Mammary epithelial cell (primary cell): ENCODE measurements at places on chromosomes 7 and 10.

GRCh38 chr7:68958571-68958970, 639.7 kb upstream of the AUTS2 start:
- no peak for DNase-seq

DNA sequence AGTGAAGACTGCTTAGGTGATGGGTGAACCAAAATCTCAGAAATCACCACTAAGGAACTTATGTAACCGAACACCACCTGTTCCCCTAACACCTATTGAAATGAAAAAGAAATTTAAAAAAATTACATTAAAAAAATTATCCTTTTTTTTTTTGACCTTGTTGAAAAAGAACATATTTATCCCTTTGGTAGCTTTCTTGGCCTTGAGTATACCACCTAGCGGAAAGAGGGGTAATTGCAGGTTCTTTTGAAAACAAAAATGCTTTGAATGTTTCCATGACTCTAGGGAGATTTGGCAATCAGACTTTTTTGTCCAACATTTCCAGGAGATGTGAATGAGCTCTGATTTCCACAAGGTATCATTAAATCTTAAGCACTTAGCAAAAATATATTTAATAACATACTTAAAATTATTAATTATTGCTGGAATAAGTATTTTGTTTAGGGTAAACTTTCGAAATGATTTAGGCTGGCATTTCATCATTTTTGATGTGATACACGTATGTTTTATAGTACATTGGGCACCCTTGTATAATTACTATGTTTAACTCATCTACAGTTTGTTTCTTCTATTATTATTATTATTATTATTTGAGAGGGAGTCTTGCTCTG, 47.0 kb upstream of the ELMO1 start:
- peak; percentile 25 for DNase-seq

- DNase-seq = no peak
These were observed 128.5 kb upstream of the VKORC1L1 start for GRCh38 chr7:65744406-65744805.

DNA sequence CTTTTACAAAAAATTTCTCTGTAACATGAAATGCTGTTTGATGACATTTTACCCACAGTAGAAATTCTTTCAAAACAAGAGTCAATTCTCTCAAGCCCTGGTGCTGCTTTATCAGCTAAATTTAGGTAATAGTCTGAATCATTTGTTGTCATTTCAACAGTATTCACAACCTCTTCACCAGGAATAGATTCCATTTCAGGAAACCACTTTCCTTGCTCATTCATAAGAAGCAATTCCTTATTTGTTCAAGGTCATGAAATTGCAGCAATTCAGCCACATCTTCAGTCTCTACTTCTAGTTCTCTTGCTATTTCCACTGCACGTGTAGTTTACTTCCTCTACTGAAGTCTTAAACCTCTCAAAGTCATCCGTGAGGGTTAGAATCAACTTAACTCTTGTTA, 14.1 kb downstream of the STAG3 start:
- DNase-seq = no peak

DNA sequence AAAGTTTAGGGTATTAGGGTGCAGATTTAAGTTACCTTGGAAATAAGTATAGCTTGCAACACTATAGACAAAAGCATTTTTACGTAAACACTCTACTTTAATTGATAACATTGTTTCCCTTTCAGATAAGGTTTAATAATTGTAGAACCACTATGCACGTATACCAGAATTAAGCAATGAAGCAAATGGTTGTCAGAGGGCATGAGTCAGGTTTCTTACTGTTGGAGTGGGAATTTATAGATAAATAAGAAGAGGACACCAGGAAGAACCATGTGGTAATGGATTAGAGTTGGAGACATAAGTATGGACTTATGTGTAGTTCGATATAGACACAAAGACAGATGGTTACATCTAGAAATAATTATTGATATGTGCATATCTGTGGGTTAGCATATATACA, 355.6 kb downstream of the ETV1 start:
- no peak for DNase-seq

- DNase-seq = no peak
These were observed 154.1 kb upstream of the ZMIZ1 start for GRCh38 chr10:78914502-78915189.

- DNase-seq = no peak
These were observed 58.2 kb downstream of the GPR141 start for GRCh38 chr7:37741776-37742175.

DNA sequence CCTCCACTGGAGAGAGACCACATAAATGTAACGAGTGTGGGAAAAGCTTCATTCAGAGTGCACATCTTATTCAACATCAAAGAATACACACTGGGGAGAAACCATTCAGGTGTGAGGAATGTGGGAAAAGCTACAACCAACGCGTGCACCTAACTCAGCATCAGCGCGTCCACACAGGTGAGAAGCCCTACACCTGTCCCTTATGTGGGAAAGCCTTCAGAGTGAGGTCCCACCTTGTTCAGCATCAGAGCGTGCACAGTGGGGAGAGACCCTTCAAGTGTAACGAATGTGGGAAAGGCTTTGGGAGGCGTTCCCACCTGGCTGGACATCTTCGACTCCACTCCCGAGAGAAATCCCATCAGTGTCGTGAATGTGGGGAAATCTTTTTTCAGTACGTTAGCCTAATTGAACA, 20.6 kb downstream of the FAM200A start:
- no peak for DNase-seq

DNA sequence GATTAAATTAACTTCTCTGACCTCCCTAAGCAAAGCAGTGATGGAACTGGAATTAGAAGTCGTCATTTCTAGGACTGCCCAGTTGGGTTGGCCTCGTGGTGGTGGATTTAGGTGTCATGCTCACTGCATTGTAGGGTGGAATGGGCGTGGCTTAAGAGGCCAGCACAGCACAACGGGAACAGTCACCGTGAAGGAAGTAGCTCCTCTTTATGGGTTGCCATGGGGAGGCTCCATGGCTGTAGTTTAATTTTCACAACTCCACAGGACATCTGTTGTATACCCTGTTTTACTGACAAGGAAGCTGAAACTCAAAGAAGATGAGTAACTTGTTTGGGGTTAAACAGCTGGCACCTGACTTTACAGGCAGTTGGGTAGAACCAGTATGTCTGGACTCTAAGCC, 208.3 kb downstream of the CELF2 start:
- DNase-seq = no peak

- no peak for DNase-seq
These were observed 8.0 kb downstream of the SEMA3E start for GRCh38 chr7:83640731-83641537.

- DNase-seq = no peak
These were observed 30.6 kb downstream of the CFAP46 start for GRCh38 chr10:132911786-132912097.

DNA sequence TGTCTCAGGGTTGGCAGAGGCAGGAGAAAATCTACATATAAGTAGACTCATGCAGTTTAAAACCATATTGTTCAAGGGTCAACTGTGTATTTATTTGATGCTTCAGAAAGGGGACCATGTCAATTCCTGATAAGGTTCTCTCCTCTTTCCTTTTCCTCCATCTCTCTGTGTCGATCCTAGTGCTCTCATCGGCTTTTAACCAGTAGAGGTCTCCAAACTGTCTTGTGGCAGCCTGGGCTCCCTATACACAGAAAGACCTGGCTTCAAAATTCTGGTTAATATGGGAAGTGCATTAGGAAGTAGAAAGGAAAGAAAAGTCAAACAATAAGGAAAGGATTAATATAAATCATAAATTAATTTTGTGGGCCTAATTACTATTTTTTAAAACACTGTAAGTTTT, 304.4 kb upstream of the C7orf33 start:
- peak; percentile 12 for DNase-seq

- no peak for DNase-seq
These were observed 226.2 kb downstream of the ZMYND11 start for GRCh38 chr10:361203-362081.

- DNase-seq = no peak
These were observed 311.4 kb upstream of the LRGUK start for GRCh38 chr7:133815611-133816210.

DNA sequence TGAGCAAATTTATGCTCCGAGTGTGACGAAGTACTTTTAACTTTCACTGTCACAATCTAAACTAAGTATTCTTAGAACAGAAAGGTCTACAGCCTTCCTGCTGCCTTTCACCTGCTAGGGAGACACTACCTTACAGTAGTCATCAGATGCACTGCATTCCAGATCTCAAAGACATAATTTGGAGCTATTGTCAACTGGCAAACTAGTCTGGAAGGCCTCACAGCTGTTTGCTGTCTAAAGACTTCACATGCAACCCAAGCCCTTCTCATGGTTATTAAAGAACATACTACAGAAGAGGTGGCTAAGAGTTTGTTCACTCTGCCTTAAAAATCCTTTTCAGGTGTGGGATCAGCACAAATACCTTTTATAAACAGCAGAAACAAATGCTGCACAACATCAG, 91.8 kb upstream of the KCNIP2 start:
- no peak for DNase-seq

DNA sequence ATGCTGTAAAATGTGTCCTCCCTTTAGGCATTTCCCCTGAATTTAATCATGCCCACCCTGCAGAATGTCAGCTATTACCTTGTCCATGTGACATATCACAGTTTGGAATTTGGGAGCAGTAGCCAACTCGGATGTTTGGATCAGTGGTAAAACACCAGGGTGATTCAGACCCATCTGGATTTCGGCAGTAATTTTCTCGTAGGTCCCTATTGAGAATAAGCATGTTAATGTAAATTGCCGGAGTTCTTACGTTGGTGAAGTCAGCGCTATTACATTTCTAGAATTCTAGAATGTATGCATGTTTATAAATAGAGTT, 44.1 kb downstream of the HGF start:
- DNase-seq = no peak

DNA sequence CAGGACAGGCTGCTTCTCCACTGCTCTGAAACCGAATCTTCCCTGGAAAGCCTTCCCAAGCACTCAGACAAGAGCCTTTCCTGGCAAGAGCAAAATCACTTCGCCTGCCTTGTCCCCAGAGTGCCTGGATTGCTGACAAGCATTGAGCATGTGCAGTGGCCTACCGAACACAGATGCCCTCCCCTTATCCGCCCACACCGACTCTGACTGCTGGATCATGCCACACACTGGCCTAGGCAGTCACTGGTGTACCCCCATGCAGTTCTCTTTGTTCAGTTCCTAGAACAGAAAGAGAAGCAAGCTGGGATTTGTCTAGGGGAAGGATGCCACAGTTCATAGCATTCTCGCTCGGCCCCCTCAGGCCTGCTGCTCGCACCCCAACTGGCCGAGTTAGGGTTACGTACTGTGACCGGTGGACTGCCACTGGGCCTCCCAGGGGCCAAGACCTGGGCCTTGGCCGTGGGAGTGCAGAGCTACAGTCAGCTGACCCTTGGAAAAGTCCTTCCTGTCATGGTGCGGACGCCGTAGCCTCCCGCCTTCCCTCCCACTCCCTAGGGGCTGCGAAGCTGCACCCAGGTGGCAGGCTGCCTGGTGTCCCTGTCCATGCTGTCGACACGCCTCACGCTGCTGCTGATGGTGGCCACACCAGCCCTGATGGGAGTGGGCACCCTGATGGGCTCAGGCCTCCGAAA, 6.9 kb downstream of the ABCB8 start:
- no peak for DNase-seq

- no peak for DNase-seq
These were observed 612 bp upstream of the SLC18A3 start for GRCh38 chr10:49609283-49610113.

- DNase-seq = peak; percentile 63
These were observed 761.5 kb downstream of the GATA3 start for GRCh38 chr10:8815969-8816368.

DNA sequence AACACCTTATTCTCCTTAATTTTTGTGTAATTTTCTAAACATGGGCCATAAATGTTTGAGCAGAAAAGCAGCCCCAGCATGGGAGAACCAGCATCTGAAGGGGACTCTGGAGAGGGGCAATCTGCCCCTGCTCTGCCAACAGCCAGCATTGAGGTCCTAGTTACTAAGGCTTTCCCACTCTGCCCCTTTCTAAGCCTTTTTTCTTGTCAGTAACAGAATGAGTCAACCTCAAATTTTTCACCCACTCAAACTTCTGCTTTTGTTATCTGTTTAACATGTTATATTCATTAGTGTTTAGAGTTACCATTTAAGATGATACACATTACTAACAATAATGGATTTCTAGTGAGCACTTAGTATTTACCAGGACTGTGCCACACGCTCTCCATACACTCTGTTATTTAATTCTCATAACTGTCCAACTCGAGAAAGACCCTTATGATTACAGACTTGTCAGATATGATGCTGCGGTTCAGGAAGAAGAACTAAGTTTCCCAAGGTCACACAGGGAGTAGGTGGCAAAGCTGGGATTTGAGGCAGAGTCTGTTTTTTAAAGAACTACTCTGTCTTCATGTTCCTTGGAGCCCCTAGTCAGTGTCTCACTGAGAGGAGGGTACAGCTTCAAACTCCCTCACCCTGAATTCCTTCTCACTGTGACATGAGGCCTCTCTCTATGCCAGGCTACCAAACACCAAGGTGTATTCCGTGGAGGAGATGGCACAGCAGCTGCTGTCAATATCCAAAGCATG, 19.9 kb upstream of the GPAM start:
- no peak for DNase-seq

GRCh38 chr7:66013938-66014337, 31.9 kb upstream of the GUSB start:
- DNase-seq = peak; percentile 26

DNA sequence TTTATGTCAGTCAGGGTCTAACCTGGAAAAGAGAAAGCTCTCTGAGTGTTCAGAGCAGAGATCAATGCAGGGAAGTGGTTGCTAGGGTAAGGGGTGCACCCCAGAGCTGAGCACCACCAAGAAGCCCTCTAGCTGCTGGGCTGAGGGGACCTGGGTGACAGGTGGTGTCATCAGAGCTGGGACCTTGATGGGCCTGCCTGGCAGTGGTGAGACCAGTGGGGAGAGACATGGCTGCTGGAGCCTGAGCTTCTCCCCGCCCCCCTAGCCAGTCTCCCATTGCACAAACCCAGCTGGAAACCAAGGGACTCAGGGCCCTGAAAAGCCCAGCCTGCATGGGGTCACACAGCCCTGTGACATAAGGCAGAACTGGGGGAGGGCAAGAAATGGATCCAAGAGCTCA, 49.1 kb upstream of the OSBPL3 start:
- DNase-seq = no peak

DNA sequence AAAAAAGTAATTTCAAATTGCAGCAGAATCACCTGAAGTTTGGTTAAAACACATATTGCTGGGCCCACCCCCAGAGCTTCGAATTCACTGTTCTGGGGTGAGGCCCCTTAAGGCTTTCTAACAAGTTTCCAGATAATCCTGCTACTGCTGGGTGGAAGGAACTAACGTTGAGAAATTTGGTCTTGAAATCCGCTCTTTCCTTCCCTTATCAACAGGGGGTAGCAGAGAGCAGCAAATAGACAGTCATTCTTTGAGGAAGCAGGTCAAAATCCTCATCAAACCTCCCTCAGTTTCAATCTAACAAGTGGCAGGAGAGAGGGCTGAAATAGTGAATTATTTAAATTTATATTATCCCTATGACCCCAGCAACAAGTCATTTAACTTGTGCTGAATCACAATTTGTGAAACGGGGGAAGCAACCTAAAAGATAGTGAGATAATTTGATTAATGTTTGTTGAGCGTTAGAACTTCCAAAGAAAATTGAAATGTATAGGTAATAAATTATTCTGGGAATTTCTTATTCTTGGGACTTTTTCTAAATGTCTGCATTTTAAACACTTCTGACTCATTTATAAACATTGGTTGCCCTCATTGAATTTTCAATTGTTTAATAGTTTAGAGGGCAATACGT, 21.7 kb upstream of the MALSU1 start:
- peak; percentile 55 for DNase-seq
